ENCODE measurements at places on chromosomes 6 and 20.

DNA sequence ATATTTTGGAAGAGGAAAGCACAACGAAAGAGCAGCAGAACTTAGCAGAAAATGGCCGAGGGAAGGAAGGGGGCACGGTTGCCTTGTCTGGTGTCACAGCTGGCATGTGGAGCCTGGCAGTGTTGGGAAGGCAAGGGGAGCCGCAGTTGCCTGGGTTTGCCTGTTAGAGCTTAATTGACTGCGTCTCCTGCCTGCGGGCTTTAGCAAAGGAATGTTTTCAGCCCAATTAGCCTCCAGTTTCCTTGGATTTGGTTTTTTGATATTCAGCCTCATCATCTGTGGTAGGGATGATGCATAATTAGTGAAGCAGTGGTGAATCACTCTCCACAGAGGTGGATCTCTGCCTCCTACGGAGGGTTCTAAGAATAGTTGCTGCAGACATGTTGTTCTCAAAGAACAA is 832.6 kb downstream of the QKI start:
- DNase-seq, result no peak

DNA sequence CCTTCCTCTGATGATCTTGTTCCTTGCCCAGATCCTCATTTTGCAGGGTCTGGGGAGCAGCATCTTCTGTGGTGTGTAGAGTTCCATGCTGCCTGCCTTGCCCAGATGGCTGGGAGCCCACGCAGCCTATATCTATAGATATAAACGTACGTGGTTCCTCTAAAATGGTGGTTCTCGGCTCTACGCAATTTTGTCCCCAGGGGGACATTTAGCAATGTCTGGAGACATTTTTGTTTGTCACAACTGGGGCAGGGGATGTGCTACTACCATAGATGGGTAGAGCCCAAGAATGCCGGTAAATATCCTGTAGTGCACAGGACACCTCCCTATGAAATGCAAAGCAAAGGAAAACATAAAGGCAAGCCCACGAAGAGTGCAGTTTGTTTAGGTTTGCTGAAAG is 98.4 kb upstream of the SPACA1 start:
- no peak for DNase-seq

GRCh38 chr20:17682889-17683198 is 802 bp upstream of the RRBP1 start:
- no peak for DNase-seq

DNA sequence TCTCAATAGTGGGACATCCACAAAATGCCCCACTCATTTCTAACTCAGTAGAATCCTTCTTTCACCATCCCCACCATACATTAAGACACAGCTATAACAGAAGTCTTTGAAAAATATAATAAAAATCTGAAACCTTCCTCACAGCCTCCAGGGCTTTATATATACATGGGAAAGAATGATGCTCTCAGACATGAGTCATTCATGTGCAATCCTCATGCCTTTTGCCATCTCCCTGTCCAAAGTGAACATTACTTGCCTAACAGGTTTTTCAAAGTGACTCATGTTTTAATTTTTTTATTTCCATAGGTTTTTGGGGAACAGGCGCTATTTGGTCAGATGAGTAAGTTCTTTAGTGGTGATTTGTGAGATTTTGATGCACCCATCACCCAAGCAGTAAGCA is 162.7 kb downstream of the RALGAPA2 start:
- no peak for DNase-seq

DNA sequence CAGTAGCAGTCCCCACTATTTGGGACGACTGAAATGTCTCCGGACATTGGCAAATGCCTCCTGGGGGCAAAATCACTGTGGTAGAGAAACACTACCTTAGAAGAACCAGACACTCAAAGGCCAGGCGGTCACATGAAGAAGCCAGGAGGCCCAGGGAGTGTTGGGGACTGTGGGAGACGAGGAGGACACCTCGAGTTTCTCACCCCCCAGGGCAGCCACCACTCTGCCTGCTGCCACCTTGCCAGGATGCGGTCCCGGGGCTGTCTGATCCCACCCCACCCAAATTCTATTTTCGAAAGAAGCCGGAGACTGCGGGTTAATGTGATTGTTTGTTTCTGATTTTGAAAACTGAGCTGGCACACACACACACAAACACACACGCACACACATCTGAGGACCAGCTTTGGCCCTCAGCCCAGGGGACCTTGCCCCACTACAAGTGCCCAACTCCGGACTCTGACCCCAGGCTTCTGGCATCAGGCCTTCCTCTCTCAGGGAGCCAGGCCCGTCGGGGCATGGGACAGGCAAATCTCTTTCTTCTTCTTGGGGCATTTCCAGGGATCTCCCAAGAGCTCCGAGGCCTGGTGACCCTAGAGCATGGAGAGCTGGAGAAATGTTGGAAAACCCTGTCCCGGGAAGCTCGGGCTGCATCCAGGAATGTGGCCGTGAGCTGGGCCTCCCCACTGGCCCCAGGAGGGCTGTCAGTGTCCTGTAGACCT is 187.5 kb upstream of the PMEPA1 start:
- DNase-seq, result no peak

GRCh38 chr6:80163754-80164187 is 57.3 kb downstream of the BCKDHB start:
- no peak for DNase-seq

- DNase-seq, result peak; percentile 47
These were observed 6.5 kb upstream of the ZSCAN9 start for GRCh38 chr6:28218312-28219248.

DNA sequence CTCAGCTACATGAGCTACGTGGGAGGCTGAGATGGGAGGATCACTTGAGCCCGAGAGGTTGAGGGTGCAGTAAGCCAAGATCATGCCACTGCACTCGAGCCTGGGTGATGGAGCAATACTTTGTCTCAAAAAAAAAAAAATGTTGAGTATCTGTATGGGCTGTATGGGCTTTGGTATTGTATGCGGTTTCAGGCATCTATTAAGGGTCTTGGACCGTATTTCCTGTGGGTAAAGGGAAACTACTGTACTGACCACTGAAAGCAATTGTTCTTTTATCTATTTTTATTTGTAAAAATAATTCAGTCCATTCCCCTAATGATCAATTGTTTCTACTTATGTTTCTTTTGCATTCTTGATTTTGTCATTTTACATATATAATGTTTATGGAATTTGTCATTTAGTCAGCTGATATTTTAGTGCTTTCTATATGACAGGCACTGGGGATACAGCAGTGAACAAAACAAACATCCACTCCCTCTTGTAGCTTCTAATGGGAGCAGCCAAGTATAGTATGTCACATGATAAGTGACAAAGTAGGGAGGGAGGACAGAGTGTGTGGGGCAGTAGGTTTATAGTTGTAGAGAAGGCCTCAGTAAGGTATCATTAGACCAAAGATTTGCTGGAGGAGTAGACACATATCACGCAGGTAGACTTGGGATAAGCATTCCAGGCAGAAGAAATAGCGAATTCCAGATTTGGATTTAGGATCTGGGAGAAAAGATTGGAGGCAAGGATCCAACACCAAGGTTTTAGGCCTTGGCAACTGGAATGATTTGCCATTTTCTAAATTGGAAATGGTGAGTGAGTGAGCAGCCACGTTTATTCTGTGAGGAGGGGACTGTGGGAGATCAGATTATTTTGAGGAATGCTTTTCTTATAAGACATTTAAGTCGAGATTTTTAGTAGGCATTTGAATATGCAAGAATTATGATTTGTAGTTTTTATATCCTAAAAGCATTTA is 6.0 kb downstream of the PCMT1 start:
- DNase-seq, result no peak

- DNase-seq, result no peak
These were observed 172.8 kb downstream of the BACH2 start for GRCh38 chr6:90123831-90124230.

DNA sequence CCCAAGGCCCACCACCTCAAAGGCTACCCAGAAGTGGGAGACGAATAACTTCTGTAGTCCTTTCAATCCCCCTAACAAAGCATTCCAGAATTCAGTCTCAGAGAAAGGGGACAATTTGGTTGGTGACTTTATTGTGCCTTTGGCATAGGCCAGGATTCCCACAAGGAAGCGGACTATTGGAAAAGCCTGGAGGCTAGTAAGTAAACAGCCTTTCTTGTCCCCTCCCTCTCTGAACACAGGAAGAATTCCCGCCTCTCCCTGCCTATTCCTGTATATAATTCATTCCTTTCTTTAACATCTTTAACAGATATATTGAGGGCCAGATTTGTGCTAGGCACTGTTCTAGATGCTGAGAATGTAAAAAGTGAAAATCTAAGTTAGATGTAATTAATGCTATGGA is 36.1 kb downstream of the RNF8 start:
- DNase-seq, result no peak

DNA sequence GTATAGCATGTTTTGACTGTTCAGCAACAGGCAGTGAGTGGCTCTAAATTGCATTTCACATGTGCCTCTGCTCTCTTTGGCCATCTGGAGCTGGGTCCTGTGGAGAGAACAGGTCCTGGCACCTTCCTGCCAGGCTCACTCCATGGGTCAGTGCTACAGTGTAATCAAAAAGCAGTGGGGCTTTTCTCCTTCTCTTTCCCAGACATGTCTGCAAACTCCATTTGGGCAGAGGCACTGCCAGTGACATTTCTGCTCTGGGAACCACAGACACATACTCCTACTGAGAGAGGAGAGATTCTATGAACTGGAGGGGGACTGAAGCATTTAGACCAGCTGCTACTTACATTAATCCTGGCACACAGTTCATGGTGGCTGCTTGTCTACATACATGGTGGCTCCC is 68.3 kb upstream of the TRAF3IP2 start:
- DNase-seq, result no peak

GRCh38 chr6:163745536-163746400 is 331.2 kb downstream of the QKI start:
- DNase-seq, result no peak

DNA sequence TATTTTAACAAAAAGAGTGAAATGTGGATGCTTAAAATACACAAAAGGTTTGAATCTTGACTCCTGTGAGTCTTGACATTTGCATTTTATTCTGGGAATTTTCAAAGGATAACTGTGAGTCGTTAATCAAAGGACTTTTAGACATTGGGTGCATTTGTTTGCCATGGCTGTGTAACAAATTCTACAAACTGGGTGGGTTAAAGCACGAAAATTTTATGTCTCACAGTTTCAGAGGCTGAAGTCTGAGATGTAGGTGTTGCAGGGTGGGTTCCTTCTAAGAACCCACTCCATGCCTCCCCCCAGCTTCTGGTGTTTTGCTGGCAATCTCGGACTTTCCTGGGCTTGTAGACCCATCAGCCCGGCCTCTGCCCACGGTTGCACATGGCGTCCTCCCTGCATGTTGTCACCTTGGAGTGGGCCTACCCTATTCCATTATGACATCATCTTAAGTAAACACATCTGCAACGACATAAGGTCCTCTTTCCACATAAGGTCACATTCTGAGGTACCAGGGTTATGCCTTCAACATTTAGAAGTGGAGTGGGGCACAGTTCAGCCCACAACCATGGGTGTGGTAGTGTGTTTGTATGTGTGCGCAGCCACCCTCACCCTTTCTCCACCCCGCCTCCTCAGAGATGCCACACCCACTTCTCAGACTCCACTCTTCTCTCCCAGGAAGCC is 113.1 kb downstream of the FOXA2 start:
- DNase-seq, result no peak

- DNase-seq, result no peak
These were observed 38.9 kb downstream of the MGME1 start for GRCh38 chr20:18007534-18008292.

DNA sequence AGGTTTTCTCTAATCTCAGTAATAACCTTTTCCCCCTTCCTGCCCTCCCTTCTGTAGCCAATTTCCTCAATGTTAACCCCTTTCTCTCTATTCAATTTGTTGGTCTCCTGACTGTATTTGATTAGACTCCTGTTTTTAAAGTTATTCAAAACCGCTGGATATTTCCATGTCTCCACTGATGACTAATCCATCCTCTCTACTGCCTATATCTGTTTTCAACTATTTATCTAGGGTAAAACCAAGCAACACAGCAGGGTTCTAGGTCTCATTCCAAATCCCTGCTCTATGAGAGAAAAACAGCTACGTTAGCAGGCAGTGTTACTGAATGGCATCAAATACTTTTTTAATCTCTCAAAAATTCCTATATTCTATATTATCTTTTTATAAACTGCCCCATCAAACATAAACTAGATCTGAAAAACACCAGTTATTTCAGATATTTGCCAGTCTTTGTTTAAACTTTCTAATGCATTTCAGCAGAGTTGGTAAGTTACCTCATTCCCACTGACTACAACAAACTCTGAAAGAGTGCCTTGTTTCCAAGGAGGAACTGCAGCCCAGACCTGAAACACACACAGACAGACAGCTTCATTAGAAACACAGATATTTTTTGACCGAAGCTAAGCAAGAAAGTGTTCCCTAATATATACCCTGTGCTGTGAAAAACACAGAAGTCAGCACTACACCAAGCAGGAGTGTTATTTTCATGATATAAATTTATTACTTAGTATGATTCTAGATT is 8.2 kb downstream of the RTN4IP1 start:
- DNase-seq, result no peak

- DNase-seq, result no peak
These were observed 36.7 kb upstream of the SDHAF4 start for GRCh38 chr6:70530023-70530422.

- DNase-seq, result no peak
These were observed 40.7 kb upstream of the EXOC2 start for GRCh38 chr6:733431-734219.

DNA sequence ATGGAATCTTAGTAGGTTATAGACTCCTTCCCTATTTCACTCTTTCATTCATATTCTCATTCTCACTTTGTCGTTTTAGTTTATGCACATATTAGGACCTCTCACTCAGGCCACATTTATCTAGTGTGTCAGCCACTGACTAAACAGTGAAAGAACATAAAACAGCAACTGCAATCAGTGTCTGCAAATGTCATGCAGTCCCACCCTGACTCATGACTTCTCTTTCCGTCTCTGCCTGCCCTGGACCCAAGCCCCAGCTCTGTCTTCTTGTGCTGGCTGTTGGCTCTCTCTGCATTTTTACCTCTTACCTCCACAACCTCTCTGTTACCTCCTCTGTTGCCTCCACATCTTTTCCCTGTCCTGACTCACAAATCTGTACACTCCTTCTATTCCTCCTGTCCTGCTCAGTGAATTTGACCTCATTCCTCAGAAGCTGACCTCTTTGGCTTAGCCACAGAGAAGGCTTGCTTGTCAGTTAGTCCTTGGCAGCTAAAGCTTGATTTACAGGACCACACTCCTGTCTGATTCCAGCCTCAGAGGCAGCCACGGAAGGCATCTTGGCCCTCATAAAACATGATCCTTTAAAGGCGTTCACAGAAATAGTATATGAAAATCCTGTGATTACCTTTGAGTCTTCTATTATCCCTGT is 247.6 kb downstream of the PKHD1 start:
- DNase-seq, result no peak

- no peak for DNase-seq
These were observed 122.6 kb upstream of the IFNGR1 start for GRCh38 chr6:137341681-137342195.

DNA sequence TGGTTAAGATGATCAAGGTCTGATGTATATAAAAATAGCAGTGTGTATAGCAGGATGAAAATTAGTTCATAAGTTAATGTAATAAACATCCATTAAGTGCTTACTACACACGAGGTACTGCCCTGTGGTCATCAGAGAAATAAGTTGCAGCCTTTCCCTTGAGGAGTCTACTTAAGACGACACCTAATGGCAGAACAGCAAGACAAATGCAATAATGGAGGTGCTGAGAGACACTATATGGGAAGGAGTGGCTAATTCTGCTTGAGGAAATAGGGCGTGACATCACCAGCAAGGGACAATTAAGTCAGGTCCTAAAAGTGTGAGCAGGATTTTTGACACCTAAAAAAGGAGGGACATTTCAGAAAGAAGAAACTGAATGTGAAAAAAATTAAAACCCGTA is 75.2 kb downstream of the BACH2 start:
- DNase-seq, result no peak

Measured in D721Med (cell line).